ENCODE measurements at places on chromosomes 16 and 17.

GRCh38 chr17:58492238-58493121 is 4.3 kb upstream of the HSF5 start:
- DNase-seq, result no peak
- no peak overlapping the region for H3K27ac ChIP-seq
- no peak overlapping the region for H3K4me3 ChIP-seq
- no peaks in the 10 kb centered on the region for H3K27me3 ChIP-seq
- no peaks in the 10 kb centered on the region for H3K4me1 ChIP-seq
- H3K36me3 ChIP-seq, result peaks cover 14% of the 10 kb centered on the region

DNA sequence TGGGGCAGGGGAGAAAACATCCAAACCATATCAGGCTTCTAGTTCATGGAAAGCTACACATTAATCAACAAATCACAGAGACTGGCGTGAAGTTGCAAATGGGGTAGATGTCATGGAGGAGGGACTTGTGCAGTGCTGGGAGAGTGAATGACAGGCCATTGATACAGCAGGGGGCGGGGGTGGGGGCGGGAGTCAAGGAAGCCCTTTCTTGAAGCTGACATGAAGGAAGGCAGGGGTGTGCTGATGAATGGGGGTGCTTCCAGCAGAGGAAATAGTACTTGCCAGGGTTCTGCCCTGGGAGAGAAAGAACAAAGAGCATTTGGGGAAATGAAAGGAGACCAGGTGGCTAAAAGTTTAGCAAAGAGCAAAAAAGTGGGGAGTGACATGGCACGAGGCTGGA is 269.9 kb downstream of the SHISA9 start:
- peak; percentile 20 for DNase-seq
- no peaks in the 10 kb centered on the region for H3K36me3 ChIP-seq
- H3K27ac ChIP-seq, result no peak overlapping the region
- no peaks in the 10 kb centered on the region for H3K27me3 ChIP-seq
- peaks cover 11% of the 10 kb centered on the region for H3K4me1 ChIP-seq

GRCh38 chr17:77837917-77838316 is 120.6 kb upstream of the TNRC6C start:
- no peak overlapping the region for H3K27ac ChIP-seq
- no peak overlapping the region for H3K4me3 ChIP-seq
- H3K27me3 ChIP-seq, result no peaks in the 10 kb centered on the region

- H3K4me3 ChIP-seq, result no peak overlapping the region
- H3K4me1 ChIP-seq, result no peaks in the 10 kb centered on the region
- no peak for DNase-seq
- H3K36me3 ChIP-seq, result no peaks in the 10 kb centered on the region
- no peak overlapping the region for H3K27ac ChIP-seq
- peaks cover 20% of the 10 kb centered on the region for H3K27me3 ChIP-seq
Observed at GRCh38 chr17:5118219-5118618, 2.4 kb downstream of the USP6 start.

DNA sequence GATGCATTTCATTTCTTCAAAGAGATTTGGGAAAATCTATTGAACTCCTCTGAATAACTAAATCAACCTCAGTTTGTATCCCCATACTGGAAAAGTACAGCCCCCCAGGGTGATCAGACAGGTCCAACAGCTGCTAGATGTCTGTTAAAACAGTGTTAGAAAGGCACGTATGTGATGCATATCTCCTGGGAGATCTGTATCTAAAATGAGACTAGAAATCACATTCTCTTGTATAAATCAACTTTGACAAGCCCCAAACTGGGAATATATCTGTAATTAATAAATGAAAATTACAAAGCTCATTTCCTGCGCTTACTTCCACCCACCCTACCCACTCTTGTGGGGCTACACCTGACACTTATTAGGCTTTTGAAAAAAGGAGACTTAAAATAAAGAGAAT is 3.8 kb upstream of the KIF2B start:
- H3K4me1 ChIP-seq, result no peaks in the 10 kb centered on the region
- H3K4me3 ChIP-seq, result no peak overlapping the region
- H3K27ac ChIP-seq, result no peak overlapping the region
- no peak for DNase-seq
- H3K27me3 ChIP-seq, result no peaks in the 10 kb centered on the region

- H3K36me3 ChIP-seq, result no peaks in the 10 kb centered on the region
- no peaks in the 10 kb centered on the region for H3K27me3 ChIP-seq
- H3K4me1 ChIP-seq, result peaks cover 34% of the 10 kb centered on the region
- H3K4me3 ChIP-seq, result peak overlapping the region; percentile 76
Observed at GRCh38 chr17:7842380-7843256, 8.6 kb downstream of the KDM6B start.

DNA sequence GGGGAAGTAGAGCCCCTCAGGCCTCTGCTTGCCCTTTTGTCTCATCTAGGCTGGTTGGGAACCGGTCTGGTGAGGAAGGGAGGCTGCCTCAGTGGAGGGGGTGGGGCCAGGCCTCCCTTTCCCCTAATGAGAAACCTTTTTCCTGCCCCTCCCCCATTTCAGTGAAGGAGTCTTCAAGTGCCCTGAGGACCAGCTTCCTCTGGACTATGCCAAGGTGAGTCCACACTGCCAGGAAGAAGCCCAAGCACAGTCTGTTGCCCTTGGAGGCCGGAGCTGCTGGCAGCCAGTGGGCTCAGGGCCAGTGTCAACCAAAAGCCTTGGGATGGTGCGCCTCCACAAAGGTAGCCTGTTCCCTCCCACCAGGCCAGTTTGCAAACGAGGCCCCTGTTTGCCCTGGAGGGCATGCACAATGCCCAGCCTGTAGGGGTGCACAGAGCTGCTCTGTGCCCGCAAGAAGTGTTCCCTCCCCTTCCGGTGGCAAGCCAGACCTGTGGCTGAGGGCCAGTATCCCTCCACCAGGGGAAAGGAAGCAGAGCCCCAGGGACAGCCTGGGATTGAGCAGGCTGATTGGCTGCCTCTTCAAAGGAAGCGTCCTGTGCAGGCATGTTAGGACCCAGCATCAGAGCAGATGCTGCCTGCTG is 3.4 kb downstream of the TRAF4 start:
- no peaks in the 10 kb centered on the region for H3K27me3 ChIP-seq
- H3K4me3 ChIP-seq, result peak overlapping the region; percentile 78
- no peak for DNase-seq
- H3K4me1 ChIP-seq, result peaks cover 16% of the 10 kb centered on the region
- peak overlapping the region; percentile 41 for H3K27ac ChIP-seq

GRCh38 chr17:13474073-13474800 is 127.5 kb downstream of the HS3ST3A1 start:
- H3K4me1 ChIP-seq, result no peaks in the 10 kb centered on the region
- no peak overlapping the region for H3K27ac ChIP-seq
- no peaks in the 10 kb centered on the region for H3K27me3 ChIP-seq
- DNase-seq, result no peak
- H3K4me3 ChIP-seq, result no peak overlapping the region

DNA sequence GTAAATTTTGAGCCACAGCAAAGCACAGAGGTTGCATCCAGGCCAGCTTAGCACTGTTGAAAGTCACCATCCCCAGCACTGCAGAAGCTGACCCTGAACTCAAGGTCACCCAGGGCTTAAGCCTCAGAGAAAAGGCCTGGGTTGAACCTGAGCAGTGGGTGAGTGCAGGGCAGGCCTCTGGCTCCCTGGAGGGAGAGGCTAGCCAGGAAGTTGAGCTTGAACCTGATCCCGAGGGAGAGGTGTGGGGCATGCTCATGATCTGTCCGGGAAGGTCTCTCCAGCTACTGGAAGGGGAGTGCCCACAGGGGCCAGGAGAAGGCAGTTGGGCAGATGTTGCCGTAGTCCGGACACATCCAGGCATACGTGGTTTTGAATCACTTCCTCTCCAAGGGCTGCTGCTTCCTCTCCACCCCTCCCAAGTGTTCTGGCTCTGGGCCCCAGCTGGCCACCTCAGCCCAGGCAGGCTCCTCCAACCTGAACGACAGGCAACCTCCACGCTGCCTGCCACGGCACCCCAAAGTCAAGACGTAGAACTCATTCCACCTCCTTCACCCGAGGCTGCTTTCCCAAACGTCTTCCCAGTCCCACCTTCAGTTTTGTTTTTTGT is 18.4 kb downstream of the CARHSP1 start:
- no peaks in the 10 kb centered on the region for H3K36me3 ChIP-seq
- no peak for DNase-seq
- no peaks in the 10 kb centered on the region for H3K27me3 ChIP-seq
- H3K4me1 ChIP-seq, result no peaks in the 10 kb centered on the region

GRCh38 chr17:53058031-53058430 is 764.7 kb upstream of the KIF2B start:
- no peaks in the 10 kb centered on the region for H3K27me3 ChIP-seq
- no peaks in the 10 kb centered on the region for H3K4me1 ChIP-seq
- H3K4me3 ChIP-seq, result no peak overlapping the region
- H3K36me3 ChIP-seq, result no peaks in the 10 kb centered on the region
